ENCODE measurements at places on chromosomes 6 and 20. TPM values are rescaled to one million over a fixed set of nuclear protein-coding genes. Genes with fewer than 3 reads are reported as not detected.

DNA sequence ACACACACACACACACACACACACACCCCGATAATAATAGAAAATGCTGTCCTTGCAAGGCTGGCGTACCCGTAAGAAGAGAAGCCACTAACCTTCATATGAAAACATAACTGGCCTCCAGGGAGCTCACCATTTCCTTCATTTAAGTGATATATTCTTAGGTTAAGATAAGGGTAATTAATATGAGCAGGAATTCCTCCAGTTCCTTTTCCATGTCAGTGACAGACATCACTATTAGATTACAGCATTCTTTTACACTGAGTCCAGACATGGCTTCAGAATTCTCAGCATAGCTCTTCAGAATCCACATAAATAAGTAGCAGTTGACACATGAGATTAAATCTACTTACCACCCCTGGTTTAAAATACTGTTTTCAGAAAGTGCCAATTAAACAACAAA, 121.9 kb downstream of the SIM1 start:
- H3K27me3 ChIP-seq, result no peaks in the 10 kb centered on the region
- H3K4me1 ChIP-seq, result no peaks in the 10 kb centered on the region
- DNase-seq, result no peak
- H3K27ac ChIP-seq, result no peak overlapping the region

DNA sequence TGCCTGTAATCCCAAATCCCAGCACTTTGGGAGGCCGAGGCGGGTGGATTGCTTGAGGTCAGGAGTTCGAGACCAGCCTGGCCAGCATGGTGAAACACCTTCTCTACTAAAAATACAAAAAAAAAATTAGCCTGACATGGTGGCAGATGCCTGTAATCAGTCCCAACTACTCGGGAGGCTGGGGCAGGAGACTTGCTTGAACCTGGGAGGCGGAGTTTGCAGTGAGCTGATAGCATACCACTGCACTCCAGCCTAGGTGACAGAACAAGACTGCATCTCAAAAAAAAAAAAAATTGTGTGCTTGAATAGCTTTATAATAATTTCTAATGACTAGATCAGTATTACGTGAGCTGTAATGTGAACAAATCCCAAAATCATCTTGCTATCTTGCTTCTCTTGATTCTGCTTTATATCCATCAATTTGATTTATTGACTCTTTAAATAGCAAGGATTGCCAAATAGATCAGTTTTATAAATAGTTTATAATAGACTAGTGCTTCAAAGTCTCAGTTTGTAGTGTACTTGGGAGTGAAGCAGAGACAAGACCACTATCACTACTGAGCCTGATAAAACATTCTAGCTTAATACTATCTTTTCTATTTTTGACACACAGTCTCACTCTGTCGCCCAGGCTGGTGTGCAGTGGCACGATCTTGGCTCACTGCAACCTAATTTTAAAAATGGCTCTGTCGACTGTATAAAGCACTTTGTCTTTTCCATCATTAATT, 7.1 kb downstream of the AMD1 start:
- no peak overlapping the region for H3K27ac ChIP-seq
- H3K27me3 ChIP-seq, result no peaks in the 10 kb centered on the region

DNA sequence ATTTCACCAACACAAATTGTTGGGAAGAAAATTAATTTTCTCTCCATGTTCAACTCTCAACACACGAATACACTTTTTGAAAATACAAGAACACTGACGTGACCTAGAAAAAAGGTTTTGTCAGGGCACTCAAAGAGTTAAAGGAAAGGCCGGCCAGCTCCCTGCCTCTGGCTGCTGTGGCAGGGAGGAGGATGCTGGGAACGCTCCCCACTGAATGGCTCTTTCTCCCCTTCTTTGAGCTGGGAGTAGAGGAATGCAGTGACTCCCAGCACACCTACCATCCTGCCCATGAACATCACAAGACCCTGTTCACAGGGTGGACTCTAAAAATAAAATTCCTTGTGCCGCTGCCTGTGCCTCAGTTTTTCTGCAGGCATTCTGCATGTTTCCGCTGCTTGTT, 47.0 kb downstream of the MAP3K5 start:
- H3K36me3 ChIP-seq, result peaks cover 16% of the 10 kb centered on the region
- peaks cover 3% of the 10 kb centered on the region for H3K27me3 ChIP-seq
- no peak overlapping the region for H3K4me3 ChIP-seq
- DNase-seq, result no peak

DNA sequence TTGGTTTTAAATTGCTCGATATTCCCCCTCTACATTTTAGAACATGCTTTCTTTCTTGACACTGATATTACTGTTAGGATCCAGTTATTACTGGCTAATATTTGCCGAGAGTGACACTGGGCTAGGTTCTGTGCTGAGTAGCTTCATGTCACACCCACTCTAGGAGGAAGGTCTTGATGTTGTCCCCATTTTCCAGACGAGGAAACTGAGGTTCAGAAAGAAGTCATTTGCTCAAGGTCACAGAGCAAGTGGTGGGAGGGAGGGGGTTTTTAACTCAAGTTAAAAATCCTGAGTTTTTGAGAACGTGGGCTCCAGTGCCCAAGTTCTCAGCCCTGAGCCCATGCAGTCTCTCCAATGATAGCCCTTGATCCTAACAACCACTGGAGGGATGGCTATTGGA, 18.9 kb downstream of the TGM2 start:
- no peak overlapping the region for H3K27ac ChIP-seq
- no peak for DNase-seq
- H3K4me3 ChIP-seq, result no peak overlapping the region
- H3K4me1 ChIP-seq, result peaks cover 2% of the 10 kb centered on the region
- no peaks in the 10 kb centered on the region for H3K36me3 ChIP-seq

- no peaks in the 10 kb centered on the region for H3K27me3 ChIP-seq
- H3K27ac ChIP-seq, result no peak overlapping the region
- H3K36me3 ChIP-seq, result no peaks in the 10 kb centered on the region
- no peak for DNase-seq
Observed at GRCh38 chr6:161853657-161854056, 579.8 kb upstream of the AGPAT4 start.

DNA sequence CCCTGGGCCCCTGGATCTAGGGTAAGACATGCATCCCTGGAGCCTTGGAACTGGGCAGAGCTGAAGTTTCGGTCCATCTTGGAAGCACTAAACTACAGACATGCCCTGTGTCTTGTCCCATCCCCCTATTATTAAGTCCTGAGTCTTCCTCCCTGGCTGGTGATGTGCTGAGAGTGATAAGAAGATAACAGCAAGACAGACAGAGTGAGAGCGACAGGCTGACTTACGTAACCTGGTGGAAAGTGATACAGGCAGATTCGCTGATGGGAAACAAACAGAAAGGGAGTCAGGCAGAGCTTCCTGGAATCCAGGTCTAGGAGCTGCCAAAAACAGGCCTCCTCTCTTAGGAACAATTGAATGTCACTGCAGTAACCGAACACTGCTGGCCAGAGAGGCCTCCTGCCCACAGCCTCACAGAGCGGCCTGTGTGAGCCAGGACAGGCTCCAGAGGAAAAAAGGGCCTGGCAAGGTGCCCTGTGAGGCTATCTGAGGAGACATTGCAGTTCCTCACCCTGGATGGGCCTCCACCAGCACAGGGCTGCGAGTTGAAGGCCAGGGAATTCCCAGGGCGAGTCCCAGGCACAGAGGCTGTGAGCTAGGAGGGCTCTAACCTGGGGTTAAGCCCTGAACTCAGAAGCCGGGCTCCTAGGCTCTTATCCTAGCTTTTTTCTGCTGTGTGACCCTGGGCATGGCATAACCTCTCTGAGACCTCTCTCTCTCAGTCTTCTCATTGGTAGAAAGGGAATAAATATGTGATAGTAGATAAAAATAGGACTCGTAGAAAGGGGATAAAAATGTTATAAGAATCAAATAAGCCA, 34.2 kb upstream of the B4GALT5 start:
- peaks cover 12% of the 10 kb centered on the region for H3K4me1 ChIP-seq
- no peak for DNase-seq
- no peak overlapping the region for H3K4me3 ChIP-seq
- H3K27me3 ChIP-seq, result peaks cover 24% of the 10 kb centered on the region

DNA sequence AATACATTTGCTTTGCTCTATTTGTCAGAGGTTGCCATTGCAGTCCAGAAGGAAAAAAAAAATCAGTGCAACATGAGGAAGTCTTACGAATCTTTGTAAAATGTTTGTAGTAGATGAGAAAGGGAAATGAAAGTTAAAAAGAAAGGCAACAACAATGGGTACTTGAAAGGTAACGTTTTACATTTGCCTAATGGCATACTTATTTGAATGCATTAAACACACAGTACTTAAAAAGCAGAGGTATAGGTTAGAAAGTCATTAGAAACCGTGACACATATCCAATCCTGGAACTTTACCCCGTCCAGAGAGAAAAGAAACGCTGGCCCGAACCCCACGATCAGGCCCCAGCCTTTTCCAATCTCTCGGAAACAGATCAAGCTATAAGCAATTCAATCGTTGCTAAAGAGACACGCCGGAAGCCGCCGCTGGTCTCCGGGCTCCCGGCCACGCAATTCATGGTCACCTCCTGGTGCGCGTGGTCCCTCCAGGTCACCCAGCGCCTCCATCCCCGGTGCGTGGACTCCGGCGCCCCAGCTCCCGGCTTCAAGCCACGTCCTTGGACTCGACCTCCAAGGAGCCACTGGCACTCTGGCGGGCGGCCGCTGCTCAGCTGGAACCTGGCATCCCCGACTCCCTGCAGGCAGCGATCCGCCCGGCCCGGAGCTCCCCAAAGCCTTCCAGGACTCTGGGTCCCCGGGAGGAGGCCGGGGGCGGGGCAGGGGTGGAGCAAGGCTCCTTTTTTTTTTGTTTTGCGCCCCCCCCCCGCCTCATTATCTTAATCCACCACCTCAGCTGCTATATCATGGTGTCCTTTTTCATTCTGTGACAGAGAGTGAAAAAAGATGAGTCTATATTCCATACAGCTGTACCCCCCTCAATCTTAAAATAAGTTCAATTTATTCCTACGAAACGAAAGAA, at the start of gene SLC18B1:
Gene SLC18B1, minus strand, starts transcription at position 687 of the 918 bp plus-strand sequence. Its CDS starts 181 bp downstream, at position 506.
- no peak within 1 kb of the TSS for H3K27ac ChIP-seq
- H3K36me3 ChIP-seq, result peaks cover 4% of the 10 kb centered on the region
- no peaks in the 10 kb centered on the region for H3K27me3 ChIP-seq
- no peak within 1 kb of the TSS for H3K4me3 ChIP-seq

GRCh38 chr6:10429638-10430427, 15.0 kb upstream of the TFAP2A start:
- DNase-seq, result no peak
- H3K4me3 ChIP-seq, result peak overlapping the region; percentile 58
- no peaks in the 10 kb centered on the region for H3K36me3 ChIP-seq

DNA sequence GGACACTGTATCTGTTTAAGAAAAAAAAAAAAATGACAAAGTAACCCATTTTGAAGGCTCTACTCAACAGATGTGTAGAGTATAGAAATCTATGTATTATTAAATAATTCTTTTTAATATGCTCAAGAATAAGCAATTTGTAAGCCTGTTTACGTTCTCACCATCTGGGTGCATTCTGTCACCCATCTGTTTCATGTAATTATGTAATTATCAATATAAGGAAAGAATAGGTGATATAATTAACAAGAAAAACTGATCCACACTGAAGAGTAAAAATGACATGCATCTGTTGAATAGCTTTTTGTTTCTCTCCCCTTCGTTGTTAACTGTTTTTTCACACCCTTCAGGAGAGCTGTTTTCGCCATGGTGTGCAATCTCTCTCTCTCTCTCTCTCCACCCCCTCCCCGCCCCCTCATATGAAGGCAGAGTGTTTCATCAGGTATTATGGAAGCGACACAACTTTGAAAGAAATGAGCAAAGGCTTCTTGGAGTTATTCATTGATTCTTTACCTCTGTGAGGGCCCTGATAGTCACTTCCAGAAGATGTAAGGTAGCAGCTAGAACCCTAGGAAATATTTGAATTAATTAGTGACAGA, 154.3 kb upstream of the INSM1 start:
- H3K4me1 ChIP-seq, result no peaks in the 10 kb centered on the region
- no peaks in the 10 kb centered on the region for H3K36me3 ChIP-seq
- H3K27me3 ChIP-seq, result peaks cover 2% of the 10 kb centered on the region
- DNase-seq, result no peak
- H3K4me3 ChIP-seq, result no peak overlapping the region

NRSN1 gene
- not detected for total RNA-seq

GINS1 gene
- 25.6 TPM for total RNA-seq

TGM3 gene
- total RNA-seq, result not detected

CST4 gene
- total RNA-seq, result not detected

EPB41L1 gene
- total RNA-seq, result 0.62 TPM

ZCCHC3 gene
- total RNA-seq, result 30.0 TPM

PPP1R3G gene
- 0.17 TPM for total RNA-seq

ZKSCAN3 gene
- 7.0 TPM for total RNA-seq
